CD4-positive, alpha-beta T cell treated with Interferon alpha-2 for 1 hour (primary cell): ENCODE measurements at places on chromosomes 11 and 22.

- no peak for DNase-seq
Observed at GRCh38 chr22:35484651-35485556, 55.7 kb upstream of the RASD2 start.

GRCh38 chr11:12846786-12847615, 162.1 kb upstream of the RASSF10 start:
- no peak for DNase-seq

GRCh38 chr11:122979103-122979814, 2.4 kb downstream of the BSX start:
- DNase-seq, result no peak

DNA sequence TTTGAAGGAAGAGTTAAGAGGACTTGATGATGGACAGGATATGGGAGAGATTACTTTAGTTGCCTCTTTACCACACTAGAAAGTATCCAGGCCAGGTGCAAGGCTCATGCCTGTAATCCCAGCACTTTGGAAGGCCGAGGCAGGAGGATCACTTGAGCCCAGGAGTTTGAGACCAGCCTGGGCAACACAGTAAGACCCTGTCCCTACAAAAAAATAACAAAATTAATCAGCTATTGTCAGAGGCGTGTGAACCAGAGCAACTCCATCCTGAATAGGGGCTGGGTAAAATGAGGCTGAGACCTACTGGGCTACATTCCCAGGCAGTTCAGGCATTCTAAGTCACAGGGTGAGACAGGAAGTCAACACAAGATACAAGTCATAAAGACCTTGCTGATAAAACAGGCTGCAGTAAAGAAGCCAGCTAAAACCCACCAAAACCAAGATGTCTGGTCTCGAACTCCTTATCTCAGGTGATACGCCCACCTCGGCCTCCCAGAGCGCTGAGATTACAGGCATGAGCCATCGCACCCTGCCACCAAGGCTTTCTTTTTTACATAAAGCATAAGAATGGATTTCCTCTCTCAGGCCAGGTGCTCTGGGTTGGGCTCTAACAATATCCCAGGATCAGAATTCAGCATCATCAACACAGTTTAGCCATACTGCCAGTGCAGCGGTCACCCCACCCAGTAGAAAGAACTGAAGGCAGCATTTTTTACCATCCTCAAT, 17.8 kb downstream of the PI4KA start:
- DNase-seq, result no peak

- no peak for DNase-seq
Observed at GRCh38 chr11:120337355-120338106, 1.3 kb downstream of the ARHGEF12 start.

GRCh38 chr11:19739872-19740271, 27.2 kb downstream of the NAV2 start:
- no peak for DNase-seq

DNA sequence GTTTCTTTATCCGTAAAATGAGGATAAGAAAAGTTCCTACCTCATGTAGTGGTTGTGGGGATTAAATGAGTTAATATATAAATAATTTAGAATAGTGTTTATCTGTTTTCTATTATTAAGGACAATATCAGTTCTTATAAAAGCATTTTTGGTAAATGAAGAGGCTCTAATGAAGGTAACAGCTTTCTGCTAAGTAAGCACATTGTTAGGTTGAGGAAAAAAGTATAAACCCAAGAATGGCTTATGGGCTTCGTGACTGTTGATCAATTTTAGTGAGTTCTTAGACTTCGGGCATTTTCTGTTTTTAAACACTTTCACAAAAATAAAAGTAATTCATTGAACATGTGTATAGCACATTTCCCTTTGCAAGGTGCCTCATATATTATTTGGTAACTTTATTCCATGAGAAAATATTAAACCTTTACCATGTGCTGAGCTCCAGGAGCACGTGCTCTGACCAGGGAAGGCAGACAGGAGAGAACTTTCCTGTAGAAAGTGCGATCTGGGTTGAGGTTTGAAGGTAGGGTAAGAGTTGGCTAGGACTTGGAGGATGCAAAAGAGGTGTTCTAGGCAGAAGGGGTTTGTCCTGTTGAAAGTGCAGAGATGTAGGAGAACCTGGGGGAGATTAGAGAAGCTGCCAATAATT, 11.3 kb upstream of the OR9Q2 start:
- no peak for DNase-seq

DNA sequence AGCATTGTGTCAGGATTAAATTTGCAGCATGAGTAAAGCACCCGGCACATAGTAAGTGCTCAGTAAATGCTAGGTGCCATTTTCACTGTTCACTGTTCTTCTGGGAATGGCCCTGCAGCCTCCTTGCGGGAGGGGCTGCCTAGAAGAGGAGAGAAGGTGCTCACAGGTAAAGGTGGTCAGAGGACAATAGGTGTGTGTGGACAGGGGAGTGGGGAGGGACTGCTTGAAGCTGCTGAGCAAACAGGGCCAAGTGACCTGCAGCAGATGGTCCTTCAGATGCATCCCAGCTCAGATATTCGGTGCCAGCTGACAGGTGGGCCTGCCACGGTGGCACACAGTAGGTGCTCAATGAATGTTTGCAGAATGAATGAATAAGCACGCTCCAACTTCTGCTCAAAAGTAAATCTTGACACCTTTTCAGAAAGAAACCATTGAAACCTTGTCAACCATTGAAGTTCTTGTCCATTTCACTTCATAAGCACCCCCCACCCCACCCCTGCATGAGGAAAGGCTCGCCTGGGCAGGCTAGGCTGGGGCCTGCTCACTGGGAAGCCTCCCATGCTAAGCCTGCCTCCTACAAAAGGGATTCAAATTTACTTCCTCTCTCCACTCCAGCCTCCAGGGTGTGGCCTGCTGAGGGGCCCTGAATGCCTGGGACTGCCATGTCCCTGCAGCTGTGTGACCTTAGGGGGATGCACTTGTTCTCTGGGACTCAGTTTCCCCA, 1.6 kb downstream of the KIAA0930 start:
- no peak for DNase-seq

DNA sequence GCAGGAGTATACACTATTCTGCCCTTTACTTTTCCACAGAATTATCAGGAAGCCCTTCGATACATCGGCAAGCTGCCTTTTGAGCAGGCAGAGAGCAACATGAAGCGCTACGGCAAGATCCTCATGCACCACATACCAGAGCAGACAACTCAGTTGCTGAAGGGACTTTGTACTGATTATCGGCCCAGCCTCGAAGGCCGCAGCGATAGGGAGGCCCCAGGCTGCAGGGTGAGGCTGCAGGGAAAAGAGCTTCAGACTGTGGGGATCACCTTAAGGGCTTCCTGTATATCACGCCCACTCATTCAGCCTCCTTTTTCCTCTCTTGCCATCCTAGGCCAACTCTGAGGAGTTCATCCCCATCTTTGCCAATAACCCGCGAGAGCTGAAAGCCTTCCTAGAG, 6.8 kb upstream of the HMBS start:
- no peak for DNase-seq

GRCh38 chr11:77503006-77503405, 29.1 kb upstream of the PAK1 start:
- DNase-seq, result no peak

DNA sequence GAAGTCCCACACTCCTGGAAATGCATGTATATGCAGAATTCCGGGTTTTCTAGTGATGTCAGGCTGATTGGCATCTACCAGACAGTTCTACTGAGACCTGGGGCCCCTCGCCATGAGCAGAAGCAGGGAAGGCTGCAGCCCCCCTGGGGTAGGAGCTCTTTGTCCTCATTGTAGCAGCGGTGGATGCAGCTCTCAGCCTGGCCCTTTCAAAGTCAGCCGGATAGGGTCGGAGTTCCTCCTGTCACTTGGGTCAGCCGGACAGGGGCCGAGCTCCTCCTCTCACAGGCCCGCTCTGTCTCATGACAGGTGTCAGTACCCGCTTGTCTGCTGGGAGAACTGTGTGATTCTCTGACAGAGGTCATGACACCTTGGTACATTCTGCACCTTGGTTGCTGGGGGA, 30.0 kb downstream of the MRGPRD start:
- no peak for DNase-seq

DNA sequence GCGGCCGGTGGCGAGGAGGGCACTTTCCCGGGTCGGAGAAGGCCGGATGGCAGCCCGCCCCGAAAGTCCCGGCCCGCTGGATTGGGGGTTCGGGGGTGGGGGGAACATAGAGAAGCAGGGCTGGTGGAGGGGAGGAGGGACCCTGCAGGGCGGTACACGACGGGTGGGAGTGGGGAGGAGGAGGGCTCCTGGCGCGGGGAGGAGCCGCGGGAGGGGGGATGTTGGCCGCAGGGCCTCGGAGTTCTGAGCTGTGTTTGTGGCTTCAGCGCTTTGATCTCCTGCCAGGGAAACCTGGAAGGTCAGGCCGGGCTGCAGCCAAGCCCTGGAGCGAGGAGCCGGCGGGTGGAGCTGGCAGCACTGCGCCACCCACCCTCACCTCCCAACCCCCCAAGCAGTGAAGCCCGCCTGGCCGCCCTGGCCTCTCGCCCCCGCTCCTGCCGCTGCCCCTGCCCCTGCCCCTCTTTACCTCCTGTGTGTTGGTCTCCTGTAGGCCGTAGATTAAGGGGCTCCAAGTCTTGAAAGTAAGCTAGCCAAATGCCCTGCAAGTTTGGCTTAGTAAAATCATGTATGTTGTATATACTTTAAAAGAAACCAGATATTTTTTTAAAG, 30.9 kb downstream of the C22orf31 start:
- DNase-seq, result peak; percentile 4

DNA sequence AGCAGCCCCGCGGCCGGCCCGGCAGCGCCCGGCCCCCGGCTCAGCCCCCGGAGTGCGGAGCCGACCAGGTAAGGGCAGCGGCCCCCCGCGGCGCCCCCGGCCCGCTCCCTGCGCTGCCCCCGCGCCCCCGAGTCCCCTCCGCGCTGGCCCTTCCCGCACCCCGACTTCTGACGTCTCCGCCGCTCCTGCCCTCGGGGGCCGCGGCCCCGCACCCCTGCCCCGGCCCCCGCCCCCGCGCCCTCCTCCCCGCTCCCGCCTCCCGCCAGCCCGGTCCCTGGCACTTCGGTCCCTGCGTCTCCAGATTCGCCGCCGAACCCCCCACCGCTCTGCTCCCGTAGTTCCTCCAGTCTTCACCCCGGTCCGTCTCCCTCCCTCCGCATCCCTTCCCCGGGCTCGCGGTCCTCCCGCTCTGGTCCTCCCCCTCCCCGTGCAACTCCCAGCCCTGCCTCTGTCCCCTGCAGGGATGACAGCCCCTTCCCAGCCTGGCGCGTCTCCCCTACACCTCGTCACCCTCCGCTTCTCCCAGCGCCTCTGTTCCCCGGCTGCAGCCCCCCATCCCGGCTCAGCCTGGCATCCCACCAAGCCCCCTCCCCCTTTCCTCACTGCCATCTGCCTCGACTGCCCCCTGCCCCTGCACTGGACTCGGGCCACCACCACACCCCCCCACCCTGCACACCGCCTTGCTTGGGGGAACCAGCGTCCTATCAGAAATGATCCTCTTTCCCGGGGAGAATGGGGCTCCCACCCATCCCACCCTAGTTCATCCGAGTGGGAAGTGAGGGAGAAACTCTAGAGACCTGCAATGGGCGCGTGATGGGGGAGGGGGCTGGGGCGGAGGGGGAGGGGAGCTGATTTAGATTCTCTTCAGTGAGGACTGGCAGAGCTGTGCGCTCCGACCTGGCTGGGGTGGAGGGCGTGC, 531 bp downstream of the GRIK4 start:
- no peak for DNase-seq

DNA sequence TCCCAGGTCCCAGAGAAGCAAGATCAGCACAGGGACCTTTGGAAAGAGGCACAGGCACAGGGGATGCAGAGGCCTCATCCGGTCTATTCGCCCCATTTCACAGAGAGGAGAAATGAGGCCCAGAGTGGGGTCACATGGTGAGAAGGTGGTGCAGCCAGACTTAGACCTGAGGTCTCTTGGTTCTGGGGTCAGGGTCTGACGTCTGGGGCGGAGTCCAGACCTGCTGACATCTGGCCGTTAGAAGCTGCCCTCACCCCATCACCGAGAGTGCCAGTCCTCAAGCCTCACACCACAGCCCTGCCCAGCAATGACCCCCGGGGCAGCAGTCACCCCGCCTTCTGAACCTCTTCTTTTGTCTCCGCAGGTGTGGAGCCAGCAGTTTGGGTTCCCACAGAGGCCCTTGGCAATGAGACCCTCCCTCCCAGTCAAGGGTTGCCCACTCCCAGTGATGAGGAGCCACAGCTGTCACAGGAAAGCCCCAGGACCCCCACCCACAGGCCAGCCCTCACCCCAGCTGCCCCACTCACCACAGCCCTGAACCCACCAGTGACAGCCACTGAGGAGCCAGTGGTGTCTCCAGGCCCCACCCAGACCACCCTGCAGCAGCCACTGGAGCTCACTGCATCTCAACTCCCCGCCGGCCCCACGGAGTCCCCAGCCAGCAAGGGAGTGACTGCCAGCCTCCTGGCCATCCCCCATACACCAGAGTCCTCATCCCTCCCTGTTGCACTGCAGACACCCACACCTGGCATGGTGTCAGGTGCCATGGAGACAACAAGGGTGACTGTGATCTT, 62.4 kb downstream of the OTOG start:
- no peak for DNase-seq

DNA sequence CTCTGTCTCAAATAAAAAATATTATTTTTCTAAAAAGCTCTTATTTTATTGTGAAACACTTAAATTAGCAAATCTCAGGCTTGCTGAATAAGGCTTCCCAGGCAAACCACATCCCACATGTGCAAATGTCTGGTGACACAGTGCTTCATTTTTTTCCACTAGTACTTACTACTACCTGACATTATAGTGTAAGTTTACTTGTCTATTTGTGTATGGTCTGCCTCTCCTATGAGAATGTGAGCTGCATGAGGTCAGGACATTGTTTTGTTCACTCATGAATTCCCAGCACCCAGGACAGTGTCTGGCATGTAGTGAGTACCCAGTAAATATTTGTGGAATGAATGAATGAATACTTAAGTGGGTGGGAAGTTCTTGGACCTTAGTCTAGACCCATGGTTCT, 103.1 kb downstream of the PTPRJ start:
- DNase-seq, result no peak

- no peak for DNase-seq
Observed at GRCh38 chr11:86519064-86519911, 144.6 kb downstream of the CCDC81 start.

GRCh38 chr22:21632237-21632895, at the start of gene CCDC116:
Gene CCDC116, plus strand, starts transcription at chr22:21632760. Its CDS starts 422 bp downstream, at chr22:21633182.
- peak; percentile 64 for DNase-seq

GRCh38 chr22:26671317-26672059, 14.1 kb downstream of the MIAT start:
- DNase-seq, result peak; percentile 72

DNA sequence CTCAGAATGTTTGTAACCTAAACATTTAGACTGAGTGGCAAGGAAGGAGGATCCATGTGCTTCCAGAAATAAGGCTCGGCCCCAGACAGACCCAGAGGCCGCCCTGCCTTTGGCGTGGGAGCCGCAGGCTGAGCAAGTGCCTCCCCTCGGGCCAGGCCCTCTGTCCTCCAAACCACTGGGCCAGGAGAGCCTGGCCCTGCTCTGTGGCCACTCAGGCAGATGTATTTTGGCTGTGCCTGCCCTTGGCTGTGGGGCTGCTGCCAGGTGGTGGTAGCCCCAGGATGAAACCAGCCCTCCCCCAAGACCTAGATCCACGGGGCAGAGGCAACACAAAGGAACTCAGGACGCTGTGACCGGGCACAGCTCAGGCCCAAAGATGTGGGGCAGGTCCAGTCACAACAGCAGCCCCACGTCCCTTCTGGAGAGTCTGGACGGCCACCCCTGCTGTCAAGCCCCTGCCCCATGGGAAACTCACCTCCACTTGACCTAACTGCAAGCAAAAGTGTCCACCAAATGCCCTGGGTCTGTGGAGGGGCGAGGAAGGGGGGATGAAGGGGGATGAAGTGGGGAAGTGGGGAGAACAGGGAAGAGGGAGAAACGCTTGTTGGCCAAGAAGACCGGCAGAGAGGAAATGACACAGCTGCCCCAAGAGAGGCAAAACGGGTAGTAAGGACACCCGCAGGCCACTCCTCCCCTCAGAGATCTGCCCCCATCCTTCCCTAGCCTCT, 24.0 kb downstream of the PISD start:
- peak; percentile 27 for DNase-seq
